GM04504 (cell line): ENCODE measurements at places on chromosomes 4 and X.
A peak's percentile ranks its signal among the peaks of the same experiment; 100 is the strongest.

DNA sequence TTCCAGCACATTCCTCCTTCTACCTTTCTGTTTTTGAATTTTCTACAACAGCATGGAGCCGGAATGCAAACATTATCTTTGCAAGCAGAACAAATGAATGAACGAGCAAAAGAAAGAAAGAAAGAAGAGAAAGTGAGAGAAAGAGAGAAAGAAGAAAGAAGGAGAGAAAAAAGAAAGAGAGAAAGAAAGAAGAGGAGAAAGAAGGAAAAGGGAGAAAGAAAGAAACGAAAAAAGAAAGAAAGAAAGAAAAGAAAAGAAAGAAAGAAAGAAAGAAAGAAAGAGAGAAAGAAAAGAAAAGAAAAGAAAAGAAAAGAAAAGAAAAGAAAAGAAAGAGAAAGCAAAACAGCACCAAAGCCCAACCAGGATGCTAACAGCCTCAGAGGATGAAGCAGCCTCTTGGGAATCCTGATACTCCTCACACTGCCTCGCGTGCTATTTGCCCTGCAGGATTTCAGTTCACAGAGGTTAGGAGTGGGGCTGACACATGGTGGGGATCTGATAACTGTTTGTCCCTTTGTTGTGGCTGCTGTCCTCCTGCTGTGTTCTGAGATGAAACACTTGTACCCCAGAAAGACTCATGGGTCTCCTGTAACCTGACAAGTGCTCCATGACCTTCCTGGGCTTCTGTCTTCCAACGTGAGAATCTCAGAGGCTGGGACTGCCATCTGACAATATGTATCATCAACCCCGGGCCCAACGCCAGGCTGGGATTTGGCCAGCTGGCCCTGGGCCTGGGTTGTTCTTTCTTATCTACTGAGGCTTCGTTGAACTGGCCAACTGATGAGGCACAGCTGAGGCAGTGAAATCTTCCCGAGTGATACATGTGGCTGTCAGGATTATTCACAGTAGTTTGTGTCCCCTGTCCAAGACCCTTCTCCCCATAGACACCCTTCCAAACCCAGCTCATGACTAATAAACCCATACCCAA is 61.0 kb downstream of the SEPSECS start:
- DNase-seq: peak; percentile 52

DNA sequence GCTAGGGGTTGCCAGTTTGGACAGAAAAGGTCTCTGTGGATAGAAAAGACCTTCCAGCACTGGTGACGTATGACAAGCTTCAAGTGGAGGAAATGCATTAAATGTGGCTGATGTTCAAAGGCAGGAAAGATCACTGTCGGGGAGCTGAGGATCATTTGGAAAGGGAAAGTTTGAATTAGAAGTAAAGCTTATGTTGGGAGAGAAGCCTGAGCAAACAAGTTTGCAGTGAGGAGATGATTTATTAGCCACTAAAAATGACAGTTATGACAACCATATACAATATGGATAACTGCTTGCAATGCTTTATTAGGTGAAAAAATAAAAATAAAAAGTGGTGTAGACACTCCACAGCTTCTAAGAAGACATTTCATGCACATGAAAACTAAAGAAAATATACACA is 135.3 kb upstream of the HS3ST1 start:
- no peak for DNase-seq

GRCh38 chr4:57136281-57136680 is 26.1 kb upstream of the IGFBP7 start:
- no peak for DNase-seq

GRCh38 chr4:114495471-114495928 is 103.1 kb upstream of the UGT8 start:
- no peak for DNase-seq

- DNase-seq: no peak
Measured at GRCh38 chrX:153925739-153926551, at the start of gene ARHGAP4. TSS of gene ARHGAP4 (minus strand) at chrX:153926264. CDS start at chrX:153926202, 62 bp downstream.

DNA sequence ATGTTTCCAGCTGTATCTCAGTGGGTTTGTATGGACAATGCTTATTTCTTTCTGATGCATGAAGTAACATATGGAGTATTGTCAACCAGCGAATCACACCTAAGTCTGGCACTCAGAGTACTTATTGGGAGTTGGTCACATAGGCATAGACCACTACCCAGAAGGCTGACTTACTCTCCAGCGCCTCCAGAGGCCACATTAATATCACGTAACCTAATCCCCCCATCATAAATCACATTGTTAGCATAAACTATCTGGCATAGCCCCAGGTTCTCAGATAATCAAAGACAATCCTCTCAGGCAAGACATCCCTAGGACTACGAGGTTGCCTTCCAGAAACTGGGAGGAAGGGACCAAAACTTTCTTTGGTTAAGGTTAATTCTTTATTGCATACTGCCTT is 560.5 kb upstream of the PABPC4L start:
- DNase-seq: no peak

GRCh38 chr4:19372390-19372789 is 879.3 kb upstream of the SLIT2 start:
- DNase-seq: no peak

GRCh38 chr4:55749666-55750065 is 69.9 kb upstream of the EXOC1L start:
- no peak for DNase-seq

DNA sequence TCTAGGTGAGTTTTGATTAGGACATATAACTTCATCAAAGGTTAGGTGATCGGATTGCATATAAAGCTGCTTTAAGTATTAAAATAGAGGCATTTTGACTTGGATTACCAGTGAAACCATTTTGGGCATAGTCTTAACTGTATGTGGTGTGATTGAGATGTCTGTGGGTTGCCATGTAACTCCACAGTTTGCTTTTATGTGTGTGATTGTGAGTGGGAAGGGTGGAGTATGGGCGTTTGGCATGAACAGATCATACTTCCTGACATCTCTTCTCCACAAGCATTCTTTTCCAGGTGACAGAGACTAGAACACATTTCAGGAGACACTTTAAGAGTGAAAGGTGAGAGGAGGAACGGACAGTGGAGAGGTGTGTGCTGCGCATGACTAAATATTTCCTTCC is 136.1 kb downstream of the CEP135 start:
- no peak for DNase-seq

DNA sequence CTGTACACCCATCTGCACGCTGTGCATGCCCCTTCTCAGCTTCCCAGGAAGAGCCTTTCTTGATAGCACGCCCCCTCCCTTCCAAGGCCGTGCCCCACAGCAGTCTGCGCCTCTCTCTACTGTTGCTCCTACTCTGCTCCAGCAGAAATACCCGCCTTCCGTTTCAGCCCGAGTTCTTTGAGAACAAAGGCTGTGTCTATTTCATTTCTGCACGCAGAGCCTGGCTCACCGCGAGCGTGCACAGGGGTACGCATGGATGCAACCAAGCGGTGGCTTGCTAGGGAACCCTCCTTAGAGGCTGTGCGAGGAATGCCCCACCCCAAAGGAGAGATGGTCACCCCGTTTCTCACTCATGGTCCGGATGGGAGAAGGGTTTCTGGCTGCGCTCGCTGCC is 485 bp downstream of the AADAT start:
- DNase-seq: peak; percentile 17

GRCh38 chr4:147879676-147880075 is 147.8 kb downstream of the ARHGAP10 start:
- no peak for DNase-seq

DNA sequence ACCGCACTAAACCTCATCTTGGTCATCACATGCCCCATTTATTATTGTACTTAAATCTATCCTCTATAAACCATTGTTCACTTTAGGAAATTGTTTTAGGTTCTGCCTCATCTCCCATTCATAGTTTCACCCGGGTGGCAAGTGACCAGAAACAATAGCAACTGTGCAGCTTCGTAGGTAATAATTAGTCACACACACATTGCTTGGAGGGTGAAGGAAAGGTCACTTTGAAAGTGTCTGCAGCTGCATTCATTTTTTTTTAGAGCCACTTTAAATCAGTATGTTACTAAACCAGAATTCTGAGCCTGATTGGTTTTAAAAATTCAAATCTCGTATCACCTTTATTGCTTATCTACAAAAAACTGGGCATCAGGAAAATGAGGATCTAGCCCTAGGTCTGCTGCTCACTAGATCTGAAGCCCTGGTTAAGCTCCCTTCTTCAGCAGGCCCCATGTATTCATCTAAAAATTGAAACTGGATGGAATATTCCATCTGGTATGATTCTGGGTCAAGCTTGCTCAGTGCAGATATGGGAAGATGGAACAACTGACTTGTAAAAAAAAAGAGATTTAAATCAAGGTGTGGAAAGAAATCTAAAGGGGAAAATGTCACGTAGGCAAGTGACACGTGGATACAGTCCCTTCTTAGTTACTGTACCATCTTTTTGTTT is 62.4 kb downstream of the LIMCH1 start:
- DNase-seq: no peak

DNA sequence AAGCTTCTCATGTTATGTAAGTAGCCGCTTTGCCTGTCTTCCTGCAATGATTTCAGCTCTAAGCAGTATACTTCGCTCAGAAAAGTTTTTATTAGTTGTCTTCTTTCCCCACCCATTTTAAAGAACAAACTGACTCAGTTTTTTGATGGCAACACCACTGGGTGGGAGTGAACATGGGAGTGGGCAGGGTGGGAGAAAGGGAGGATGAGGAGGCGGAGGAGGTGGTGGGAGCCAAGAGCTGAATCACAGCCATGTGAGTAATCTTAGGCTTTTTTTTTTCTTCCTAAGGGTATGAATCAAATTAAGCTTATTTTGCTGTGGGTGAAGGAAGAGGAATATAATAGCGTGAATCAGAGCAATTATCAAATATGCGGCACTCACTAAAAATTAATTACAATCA is 574.3 kb upstream of the DIPK2B start:
- peak; percentile 78 for DNase-seq

DNA sequence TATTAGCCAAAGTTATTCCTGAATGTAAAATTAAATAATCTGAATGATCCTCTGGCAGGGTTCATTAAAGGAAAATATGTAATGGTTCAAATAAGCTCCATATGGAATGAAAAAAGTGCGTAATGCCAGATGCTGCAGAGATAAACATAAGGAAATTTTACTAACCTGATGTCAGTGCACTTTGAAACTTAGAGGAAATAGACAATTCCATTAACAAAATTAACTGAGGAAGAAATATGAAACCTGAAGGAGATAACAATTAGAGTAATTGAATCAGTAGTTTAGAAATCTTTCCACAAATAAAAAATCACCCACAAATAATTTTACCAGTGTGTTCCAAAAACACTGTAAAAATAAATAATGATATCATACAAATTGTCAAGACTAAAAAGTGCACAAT is 387.5 kb downstream of the GRIA2 start:
- no peak for DNase-seq

DNA sequence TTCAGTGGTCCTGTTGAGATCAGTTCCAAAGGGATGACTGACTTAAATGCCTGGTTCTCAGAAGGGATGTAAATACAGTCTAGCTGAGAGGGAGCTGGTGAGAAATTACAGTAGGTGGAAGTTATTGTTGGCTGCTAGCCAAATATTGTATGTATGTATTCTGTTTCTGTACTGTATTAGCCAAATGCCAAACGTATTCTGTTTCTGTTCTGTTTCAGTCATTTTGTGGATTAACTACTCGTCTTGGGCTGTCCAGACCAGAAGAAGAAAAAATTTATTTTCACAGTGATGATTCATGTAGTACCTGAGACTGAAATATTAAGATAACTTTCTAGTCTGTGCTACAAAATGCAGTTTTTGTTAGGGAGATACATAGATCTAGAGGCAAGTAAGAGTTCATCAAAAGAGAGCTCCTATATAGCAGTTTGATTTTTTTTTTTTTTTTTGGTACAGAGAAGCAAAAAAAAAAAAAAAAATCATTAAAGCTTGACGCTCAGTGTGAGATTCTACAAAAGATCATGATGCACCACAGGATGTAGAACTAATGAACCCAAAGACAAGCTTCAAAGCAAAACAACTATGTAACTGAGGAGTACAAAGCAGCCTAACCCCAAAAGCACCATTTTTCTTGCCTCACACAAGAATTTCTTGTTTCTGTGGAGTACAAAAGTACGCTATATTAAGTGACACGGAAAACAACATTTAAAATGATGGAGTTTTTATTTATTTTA is 54.8 kb downstream of the CASP6 start:
- no peak for DNase-seq

DNA sequence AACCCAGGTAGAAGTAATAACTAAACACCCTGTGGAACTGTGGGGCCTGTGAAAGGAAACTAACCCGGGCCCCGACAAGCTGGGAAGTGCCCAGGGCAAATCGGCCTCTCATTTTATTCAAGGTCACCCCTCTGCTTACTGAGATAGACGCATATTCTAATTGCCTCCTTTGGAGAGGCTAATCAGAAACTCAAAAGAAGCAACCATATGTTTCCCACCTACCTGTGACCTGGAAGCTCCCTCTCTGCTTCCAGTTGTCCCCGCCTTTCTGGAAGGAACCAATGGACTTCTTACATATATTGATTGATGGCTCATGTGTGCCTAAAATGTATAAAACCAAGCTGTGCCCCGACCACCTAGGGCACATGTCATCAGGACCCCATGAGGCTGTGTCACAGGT is 23.1 kb upstream of the DHRSX start:
- DNase-seq: no peak

DNA sequence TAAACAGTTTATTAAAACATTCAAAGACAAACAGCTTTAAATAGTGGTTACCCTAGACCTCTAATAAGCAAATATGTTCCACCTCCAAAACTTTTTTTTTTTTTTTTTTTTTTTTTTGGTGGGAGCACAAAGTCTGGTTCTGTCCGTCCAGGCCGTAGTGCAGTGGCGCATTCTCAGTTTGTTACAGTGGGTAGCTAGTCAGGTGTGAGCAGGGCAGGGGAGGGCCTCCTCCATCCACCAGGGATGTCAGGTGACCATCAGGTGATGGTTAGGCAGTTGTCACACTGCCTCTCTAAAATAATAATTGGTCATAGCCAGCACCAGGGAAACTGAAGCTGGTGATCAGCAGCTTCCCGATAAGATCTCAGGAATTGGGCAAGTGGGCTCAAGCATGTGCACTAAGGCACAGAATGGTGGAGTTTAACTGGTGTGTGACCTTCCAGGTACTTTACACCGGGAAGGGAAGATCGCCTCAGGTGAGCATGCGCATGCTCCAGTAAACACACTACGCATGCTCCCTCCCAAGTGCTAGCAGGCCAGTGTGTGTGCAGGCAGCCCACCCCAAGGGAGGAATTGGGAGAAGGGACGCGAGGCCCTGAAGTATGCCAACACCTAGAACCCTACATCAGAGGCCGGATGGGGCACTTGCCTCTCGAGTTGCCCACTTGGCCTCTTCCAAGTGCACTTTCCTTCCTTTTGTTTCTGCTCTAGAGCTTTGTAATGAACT is 27.2 kb downstream of the TNIP2 start:
- no peak for DNase-seq

- DNase-seq: no peak
Measured at GRCh38 chr4:139209470-139210063, 32.5 kb upstream of the ELF2 start.

- DNase-seq: peak; percentile 13
Measured at GRCh38 chr4:98260047-98260578, 1.1 kb upstream of the RAP1GDS1 start.

GRCh38 chr4:113052379-113052951 is 3.0 kb downstream of the ANK2 start:
- no peak for DNase-seq

GRCh38 chrX:26373829-26374228 is 157.9 kb downstream of the MAGEB5 start:
- no peak for DNase-seq

GRCh38 chr4:100017637-100018310 is 67.7 kb upstream of the H2AZ1 start:
- no peak for DNase-seq
